ENCODE measurements at places on chromosomes 1 and 21. TPM values are rescaled to one million over a fixed set of nuclear protein-coding genes. Genes with fewer than 3 reads are reported as not detected.

GRCh38 chr1:39623053-39623452 is 16.4 kb downstream of the HEYL start:
- DNase-seq: no peak

ADAMTS1 gene
- total RNA-seq: 141 TPM

DNA sequence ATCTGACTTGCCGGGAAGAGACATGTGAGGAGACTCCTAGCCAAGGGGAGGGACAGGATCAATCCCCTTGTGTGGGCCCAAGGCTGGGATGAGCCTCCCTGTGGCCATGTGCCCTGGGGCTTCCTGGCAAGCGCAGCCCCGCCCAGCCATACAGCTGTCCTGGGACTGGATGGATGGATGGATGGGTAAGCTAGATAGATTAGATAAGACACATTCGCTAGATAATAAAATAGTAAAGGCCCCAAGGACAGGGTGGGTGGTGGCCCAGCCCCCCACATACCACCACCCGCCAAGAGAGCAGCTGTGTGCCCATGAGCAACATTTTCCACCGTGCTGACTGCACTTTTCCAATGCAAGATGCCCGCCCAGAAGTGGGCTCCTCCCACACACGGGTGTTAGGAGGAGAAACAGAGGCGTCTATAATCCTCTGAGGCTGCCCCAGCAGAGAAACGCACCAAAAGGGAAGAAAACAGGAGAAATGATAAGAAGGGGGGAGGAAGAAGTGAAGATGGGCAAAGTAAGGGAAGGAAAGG is 25.1 kb downstream of the ZBTB17 start:
- DNase-seq: peak; percentile 69

DNA sequence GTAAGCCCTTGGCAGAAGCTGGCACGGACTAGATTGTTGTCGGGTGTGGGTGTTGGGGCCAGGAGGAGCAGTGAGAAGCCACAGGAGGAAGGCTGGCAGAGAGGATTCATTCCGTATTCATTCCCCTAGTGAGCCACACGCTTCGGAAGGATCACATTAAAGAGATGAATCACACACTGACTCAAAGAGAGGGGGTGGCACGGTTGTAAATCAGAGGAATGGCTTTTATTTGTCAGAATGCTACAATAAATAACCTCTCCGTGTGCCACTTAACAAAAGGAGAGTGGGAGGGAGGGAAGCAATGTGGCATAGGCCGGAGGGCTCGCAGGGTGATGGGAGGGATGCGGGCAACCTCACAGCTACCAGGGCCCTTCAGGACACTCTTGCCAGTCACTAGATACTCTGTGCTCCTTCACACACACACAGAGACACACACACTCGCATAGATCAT is 135.5 kb downstream of the HIVEP3 start:
- peak; percentile 86 for DNase-seq

FNDC5 gene
- 0.96 TPM for total RNA-seq
